Non-pigmented ciliary epithelial cell (primary cell): ENCODE measurements at places on chromosomes 3 and 15.

DNA sequence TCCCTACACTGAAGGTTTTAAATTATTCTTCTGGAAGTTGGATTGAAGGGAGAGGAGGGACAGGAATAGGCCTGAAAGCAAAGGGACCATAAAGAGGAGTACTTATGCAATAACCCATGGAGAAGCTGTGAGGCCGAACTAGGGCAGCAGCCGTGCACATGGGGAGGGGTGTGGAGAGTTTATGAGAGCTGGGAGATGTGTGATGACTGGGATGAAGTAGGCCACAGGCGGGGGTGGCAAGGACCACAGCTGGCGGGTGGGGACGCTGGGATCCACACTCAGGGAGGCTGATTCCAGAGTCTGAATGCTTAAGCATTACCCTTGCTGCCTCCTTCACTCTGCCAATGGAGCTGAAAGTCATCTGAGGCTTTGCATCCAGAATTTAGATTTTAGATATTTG lies 123.8 kb downstream of the ARNT2 start:
- no peak for DNase-seq

DNA sequence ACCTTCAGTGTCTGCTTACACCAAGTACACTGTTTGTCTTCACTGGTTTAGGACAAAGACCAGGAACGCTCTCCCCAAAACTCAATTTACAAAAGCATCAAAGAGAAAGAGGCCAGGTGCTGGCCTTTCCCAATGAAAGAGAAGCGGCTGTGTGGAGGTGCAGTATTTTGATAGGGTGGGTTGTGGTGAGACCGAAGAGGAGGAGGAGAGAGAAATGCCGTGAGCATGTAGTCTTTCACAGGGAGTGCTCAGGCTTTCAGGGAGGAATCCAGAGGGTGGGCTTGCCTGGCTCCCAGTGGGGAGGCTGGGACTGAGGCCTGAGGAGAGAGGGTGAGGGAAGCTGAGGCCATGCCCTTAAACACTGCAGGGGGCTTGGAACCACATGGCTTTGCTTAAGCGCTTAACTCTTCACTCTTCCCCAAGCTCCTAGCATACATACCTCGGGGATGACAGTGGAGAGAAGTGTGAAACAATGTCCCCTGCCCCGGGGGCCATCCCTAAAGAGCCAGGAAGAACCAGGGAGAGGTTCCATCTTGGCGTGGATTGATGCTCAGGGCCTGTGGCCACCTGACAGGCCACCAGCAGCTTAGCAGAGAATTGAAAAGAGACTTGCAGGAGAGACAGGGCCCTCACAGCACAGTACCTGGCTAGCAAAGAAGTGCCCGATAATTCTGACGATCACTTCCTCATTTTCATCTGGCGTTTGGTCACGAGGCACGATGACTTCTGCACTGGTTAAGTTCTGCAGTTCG lies 60.5 kb downstream of the SENP2 start:
- DNase-seq: no peak

- DNase-seq: no peak
Observed at GRCh38 chr3:24680214-24680967, 185.7 kb upstream of the THRB start.

GRCh38 chr3:108959017-108959416 lies 5.3 kb upstream of the GUCA1C start:
- no peak for DNase-seq

DNA sequence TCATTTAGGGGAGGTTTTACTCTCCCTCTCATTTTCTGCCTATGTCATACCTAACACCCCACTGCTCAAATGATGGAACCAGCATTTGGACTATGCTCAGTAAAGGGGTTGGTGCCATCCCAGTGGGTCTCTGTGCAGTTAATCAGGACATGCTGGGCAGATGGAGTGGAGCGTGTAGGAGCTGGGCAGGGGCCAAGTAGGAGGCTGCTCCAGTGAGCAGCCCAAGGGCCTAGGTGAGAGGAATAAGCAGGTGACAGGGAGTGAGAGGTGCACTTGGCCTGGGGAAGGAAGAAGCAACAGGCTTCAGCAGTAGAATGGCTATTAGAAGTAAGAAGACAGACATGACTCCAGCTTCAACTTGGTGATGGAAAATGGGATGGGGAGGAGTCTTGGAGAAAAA lies 72.2 kb downstream of the EPHB1 start:
- DNase-seq: no peak

- DNase-seq: no peak
Observed at GRCh38 chr3:142973217-142974009, 9.9 kb upstream of the PAQR9 start.

DNA sequence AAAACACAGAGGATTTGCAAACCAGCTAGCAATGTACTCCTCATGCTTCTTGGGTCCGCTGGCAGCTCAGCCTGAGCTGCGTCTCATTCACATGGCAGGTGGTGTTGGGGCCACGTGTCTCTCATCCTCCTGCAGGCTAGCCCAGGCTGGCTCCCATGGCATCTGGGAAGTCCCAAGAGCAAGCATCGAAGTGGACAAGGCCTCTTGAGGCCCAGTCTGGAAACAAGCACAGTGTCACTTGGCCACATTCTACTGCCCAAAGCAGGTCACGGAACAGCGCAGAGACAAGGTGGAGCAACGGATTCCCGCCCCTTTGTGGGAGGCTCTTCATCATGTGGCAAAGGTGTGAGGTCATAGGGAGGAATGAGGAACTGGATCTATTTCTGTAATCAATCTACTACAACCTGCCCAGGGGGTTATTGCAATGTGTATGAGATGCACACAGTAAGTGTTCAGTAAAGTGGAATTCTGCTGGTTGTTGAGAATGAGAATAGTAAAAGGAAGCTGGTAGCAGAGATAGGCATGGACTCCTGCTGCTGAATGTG lies 128.3 kb downstream of the TPRA1 start:
- DNase-seq: no peak

GRCh38 chr3:154598166-154598565 lies 168.2 kb upstream of the GPR149 start:
- no peak for DNase-seq

GRCh38 chr3:71587958-71588357 lies 4.4 kb upstream of the FOXP1 start:
- no peak for DNase-seq
